ENCODE measurements at places on chromosomes 6 and 20. TPM values are rescaled to one million over a fixed set of nuclear protein-coding genes. Genes with fewer than 3 reads are reported as not detected.

PROKR2 gene
- not detected for total RNA-seq

CPNE5 gene
- 3.3 TPM for total RNA-seq

LST1 gene
- total RNA-seq, result 7.6 TPM

CLIC5 gene
- total RNA-seq, result 146 TPM

MRAP2 gene
- total RNA-seq, result 4.8 TPM

COL11A2 gene
- not detected for total RNA-seq

TUBB2B gene
- total RNA-seq, result 2.9 TPM

DNA sequence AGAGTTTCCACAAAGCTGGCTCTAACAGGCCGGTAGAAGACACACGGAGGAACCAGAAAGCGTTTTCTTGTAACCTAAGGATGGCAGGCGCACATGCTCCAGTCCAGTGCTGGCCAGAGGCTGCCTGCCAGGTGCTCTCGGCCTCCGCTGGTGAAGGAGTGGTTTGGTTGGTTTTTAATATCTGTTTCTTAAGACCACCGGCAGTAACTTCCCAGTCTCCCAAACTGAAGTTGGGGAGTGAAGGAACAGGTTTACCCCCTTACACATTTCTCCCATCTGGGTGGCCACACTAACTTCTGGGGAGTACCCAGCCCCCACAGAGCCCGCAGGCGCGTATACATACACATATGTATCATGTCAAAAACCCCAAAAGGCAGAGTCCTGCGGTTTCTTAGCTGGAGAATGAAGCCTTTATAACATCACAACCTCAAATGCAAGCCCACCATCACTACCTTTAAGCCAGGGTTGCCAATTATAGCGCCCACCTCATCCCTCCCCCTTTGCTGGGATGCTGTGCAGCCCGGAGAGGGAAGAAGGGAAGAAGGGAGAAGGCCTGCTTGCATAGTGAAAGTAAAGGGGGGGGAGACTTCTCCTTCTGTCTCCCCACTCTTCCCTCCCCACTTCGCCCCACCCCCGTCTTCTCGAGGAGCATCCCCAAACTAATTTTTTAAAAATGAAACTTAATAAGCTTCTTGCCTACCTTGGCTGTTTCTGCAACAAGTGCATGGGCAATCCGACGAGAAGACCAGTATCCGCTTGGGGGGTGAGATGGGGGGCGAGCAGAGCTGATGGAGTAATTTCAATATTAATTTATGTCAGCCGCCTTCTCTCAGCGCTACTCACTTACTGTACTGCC is 1.0 kb downstream of the TRERF1 start:
- H3K4me3 ChIP-seq, result peak overlapping the region; percentile 64
- DNase-seq, result peak; percentile 26
- H3K4me1 ChIP-seq, result peaks cover 28% of the 10 kb centered on the region
- H3K27me3 ChIP-seq, result no peaks in the 10 kb centered on the region
- H3K36me3 ChIP-seq, result no peaks in the 10 kb centered on the region
- peak overlapping the region; percentile 98 for H3K27ac ChIP-seq

- H3K4me3 ChIP-seq, result no peak overlapping the region
- no peak for DNase-seq
- peak overlapping the region; percentile 2 for H3K27ac ChIP-seq
These were observed 35.9 kb upstream of the IRAK1BP1 start for GRCh38 chr6:78831492-78831891.

DNA sequence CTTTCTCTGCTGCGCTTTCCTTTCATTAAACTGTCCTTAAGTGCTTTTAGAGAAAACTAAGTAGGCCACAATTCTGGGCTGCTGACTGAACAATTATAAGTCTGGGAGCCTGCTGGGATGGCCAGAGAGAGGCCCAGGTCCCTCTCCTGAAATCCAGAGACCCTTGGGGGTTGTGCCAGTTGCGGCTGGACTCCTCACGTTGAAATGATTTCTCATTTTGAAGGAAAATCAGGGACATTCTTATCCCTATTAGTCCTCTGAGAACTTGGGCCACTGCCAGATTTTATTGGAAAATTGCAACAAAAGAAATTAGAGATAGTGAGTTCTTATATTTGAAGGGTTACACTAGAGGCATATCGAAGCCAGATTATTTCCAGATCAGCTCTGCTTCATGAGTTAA is 145.1 kb downstream of the CLIC5 start:
- no peaks in the 10 kb centered on the region for H3K27me3 ChIP-seq
- H3K27ac ChIP-seq, result no peak overlapping the region
- DNase-seq, result no peak
- H3K4me3 ChIP-seq, result no peak overlapping the region
- no peaks in the 10 kb centered on the region for H3K4me1 ChIP-seq

GRCh38 chr6:90183587-90184333 is 112.9 kb downstream of the BACH2 start:
- H3K4me3 ChIP-seq, result no peak overlapping the region
- DNase-seq, result no peak
- H3K4me1 ChIP-seq, result no peaks in the 10 kb centered on the region
- H3K27me3 ChIP-seq, result no peaks in the 10 kb centered on the region

- peak; percentile 64 for DNase-seq
- no peaks in the 10 kb centered on the region for H3K36me3 ChIP-seq
- no peaks in the 10 kb centered on the region for H3K27me3 ChIP-seq
- no peak overlapping the region for H3K4me3 ChIP-seq
These were observed 297.4 kb downstream of the QKI start for GRCh38 chr6:163711615-163712565.

GRCh38 chr20:1827974-1828785 is 67.0 kb upstream of the SIRPA start:
- no peaks in the 10 kb centered on the region for H3K4me1 ChIP-seq
- no peak overlapping the region for H3K4me3 ChIP-seq
- no peaks in the 10 kb centered on the region for H3K27me3 ChIP-seq
- DNase-seq, result peak; percentile 65
- H3K36me3 ChIP-seq, result no peaks in the 10 kb centered on the region

DNA sequence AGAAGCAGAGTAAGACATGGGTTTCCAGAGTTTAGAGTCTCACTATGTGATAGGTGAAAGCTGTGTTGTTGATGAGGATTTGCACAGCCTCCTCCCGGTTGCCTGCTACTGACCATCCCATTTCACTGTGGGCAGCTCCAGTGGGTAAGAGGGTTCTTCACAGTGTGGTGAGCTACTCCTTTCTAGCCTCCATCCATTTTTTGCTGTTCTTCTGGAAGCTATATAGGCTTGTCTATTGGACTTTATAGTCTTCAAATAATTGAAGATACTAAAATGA is 13.4 kb downstream of the UST start:
- peaks cover 26% of the 10 kb centered on the region for H3K4me1 ChIP-seq
- DNase-seq, result no peak
- H3K27ac ChIP-seq, result peak overlapping the region; percentile 77

- no peaks in the 10 kb centered on the region for H3K36me3 ChIP-seq
- no peaks in the 10 kb centered on the region for H3K27me3 ChIP-seq
- H3K4me3 ChIP-seq, result no peak overlapping the region
- no peak for DNase-seq
- H3K27ac ChIP-seq, result no peak overlapping the region
These were observed 75.2 kb downstream of the AKAP7 start for GRCh38 chr6:131210469-131210868.

DNA sequence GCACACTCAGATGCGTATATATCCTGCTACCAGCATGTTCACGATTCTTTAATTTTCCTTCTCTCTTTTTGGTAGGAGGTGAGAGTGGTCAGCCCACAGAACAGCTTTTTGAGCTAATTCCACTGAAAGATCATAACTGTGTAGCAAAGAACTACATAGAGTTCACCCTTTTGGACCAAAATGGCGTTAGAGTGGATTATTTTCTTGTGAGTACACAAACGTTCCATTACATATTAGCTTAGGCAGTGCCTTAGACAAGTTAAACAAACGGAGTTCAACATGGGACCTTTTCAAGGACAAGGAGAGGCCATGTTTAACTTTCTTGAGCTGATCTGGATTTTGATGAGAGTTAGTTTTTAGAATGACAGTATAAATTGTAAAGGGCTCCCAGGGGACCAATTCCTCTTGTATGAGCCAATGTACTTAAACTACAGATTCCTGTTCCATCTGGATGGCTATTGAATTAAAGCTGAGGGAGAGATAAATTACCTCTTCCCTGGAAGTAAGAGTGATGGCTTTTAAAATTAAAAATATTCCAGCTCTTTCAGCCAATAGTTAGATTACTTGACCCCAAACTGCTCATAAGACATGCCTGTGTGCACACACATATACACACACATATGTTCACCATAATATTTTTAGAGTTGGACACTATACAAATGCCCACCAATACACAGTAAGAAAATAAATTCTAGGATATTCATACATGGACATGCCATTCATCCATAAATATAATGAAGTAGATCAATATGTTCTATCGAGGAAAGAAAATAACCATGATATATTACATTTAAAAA is 25.6 kb upstream of the ARMH2 start:
- H3K27me3 ChIP-seq, result no peaks in the 10 kb centered on the region
- H3K4me1 ChIP-seq, result no peaks in the 10 kb centered on the region
- no peak overlapping the region for H3K27ac ChIP-seq
- no peak for DNase-seq
- no peaks in the 10 kb centered on the region for H3K36me3 ChIP-seq

GRCh38 chr6:37365791-37366190 is 12.0 kb downstream of the RNF8 start:
- H3K36me3 ChIP-seq, result peaks cover 4% of the 10 kb centered on the region
- H3K4me1 ChIP-seq, result no peaks in the 10 kb centered on the region
- no peak overlapping the region for H3K4me3 ChIP-seq
- H3K27ac ChIP-seq, result no peak overlapping the region
- DNase-seq, result no peak

DNA sequence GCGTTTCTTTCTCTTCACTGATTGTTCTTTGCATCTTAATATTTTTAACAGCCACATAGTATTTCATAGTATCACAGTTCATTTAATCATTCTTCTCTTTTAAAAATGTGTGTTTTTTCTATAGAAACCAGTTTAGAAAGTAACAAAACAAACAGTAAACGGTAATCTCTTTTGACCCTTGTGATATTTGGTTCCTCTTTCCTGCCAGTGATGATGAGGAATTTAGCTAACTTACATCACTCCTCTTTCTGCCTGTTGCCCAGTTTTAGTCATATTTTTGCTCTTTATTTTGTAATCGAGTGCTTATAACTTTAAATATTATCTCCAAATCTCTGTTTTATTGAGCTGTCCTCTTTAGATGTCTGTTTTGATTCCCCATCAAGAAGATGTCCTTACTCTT is 38.1 kb upstream of the ZBTB24 start:
- H3K4me3 ChIP-seq, result no peak overlapping the region
- no peak overlapping the region for H3K27ac ChIP-seq
- no peaks in the 10 kb centered on the region for H3K36me3 ChIP-seq
- no peaks in the 10 kb centered on the region for H3K4me1 ChIP-seq
- no peaks in the 10 kb centered on the region for H3K27me3 ChIP-seq
- no peak for DNase-seq

DNA sequence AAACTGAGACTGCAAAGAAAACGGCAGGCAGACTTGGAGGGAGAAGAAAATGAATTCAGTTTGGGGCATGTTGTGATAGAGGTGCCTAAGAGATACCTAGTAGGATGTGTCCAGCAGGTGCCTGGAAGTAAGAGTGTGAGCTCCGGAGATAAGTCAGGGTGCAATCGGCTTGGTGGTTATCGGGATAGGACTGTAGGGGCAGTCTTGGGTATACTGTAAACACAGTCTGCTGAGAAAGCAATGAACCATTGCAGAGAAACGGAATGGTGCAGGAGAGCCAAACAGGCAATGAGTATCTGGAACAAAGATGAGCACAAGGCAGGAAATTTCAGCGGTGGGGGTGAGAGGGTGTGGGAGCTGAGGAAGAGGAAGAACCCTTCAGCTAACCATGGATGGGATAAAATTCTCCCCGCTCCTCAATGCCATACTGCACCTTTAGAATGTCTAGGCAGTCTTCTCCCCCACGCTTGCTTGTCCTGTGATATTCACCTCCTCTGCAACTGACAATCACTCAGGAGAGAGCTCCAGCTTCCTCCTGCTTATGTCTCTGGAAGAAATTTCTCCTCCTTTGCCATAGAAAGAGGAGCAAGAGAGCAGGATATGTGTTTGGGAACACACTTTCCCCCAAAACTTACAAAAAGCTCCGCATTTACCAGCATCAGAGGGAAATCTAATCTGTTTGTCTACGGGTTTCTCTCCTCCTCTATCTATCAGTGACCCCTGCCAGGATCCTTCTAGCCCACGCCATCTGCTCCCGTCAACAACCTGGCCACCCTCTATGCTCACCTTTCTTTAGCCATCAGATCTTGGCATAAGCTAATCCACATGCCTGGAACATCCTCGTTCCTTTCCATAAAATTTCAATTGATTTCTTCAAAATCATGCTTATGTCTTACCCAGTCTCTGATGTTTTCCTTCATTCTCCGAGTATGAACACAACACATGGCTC is 381.7 kb upstream of the JARID2 start:
- H3K36me3 ChIP-seq, result no peaks in the 10 kb centered on the region
- no peaks in the 10 kb centered on the region for H3K27me3 ChIP-seq
- H3K4me3 ChIP-seq, result no peak overlapping the region

DNA sequence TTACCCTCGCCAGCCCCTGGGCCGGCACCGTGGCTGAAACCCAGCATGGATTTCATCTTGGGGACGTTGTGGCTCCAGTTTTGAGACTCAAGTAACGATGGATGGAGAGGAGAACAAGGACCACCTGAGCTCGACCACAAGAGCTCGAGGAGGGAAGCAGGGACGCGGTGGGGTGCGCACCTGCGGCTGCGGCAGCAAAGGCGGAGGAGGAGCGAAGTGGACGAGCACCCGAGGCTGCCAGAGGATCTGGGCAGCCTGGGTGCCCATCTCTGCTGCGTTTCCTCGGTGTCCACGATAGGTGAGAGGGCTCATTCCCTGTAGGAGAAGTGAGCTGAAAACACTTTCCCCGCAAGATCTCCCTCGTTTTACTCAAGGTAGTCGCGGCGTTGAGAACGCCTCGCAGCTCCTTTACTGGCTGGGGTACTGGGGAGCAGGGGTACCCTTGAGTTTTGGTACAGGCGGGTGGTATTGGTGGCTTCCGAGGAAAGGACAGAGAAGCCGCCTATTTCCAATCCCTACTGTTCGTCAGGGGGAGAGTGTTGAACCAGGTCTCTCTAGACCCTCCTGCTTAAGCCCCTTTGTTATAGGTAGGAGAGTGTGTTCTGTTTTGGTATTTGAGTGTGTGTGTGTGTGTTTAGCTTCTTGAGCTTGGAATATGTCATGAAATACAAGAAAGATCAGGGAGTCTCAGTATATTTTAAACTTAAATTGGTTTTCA is 137.7 kb downstream of the TRIM27 start:
- no peak for DNase-seq
- no peak overlapping the region for H3K27ac ChIP-seq
- peaks cover 100% of the 10 kb centered on the region for H3K27me3 ChIP-seq
- H3K36me3 ChIP-seq, result no peaks in the 10 kb centered on the region
- peaks cover 4% of the 10 kb centered on the region for H3K4me1 ChIP-seq

DNA sequence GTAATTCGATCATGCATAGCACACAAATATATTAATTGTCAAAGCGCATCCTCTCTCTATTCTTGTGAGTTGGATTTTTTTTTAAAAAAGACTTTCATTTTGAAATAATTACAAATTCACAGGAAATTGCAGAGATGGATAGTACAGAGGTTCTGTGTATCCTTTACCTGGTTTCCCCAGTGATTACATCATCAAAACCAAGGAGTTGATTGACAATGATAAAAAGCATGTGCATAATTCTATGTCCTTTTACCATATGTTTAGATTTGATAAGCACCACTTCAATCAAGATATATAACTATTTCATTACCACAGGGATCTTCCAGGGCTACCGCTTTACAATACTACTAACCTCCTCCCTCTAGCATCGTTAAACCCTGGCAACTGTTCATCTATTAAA is 40.2 kb downstream of the CCN2 start:
- DNase-seq, result no peak
- H3K36me3 ChIP-seq, result no peaks in the 10 kb centered on the region
- peaks cover 3% of the 10 kb centered on the region for H3K4me1 ChIP-seq
- H3K27ac ChIP-seq, result no peak overlapping the region
- peaks cover 9% of the 10 kb centered on the region for H3K27me3 ChIP-seq
